ENCODE measurements at places on chromosomes 3 and 15. TPM values are rescaled to one million over a fixed set of nuclear protein-coding genes. Genes with fewer than 3 reads are reported as not detected.

- DNase-seq = no peak
Observed at GRCh38 chr3:187328691-187329090, 37.2 kb upstream of the MASP1 start.

Gene GPR160
- 53.8 TPM for total RNA-seq

DNA sequence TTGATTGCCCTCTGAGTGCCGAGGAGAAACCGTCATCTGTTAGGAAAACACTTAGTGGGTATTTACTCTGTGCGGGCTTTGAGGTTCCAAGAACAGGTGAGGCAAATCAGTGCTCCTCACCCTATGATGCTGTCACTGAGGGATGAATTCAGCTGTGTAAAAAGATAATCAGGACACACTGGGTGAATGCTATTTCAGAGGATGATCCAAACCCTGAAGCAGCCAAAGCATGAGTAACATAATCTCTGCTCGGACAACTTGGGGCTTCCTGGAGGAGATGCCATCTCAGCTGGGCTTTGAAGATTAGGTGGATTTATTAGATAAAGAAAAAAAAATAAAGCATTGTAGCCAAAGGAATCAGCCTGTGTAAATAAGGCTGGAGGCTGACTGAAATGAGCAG is 10.5 kb upstream of the GADL1 start:
- DNase-seq = no peak

Gene EPB42
- total RNA-seq = not detected

- no peak for DNase-seq
Observed at GRCh38 chr15:23083115-23083514, 43.7 kb upstream of the TUBGCP5 start.

Gene EIF3J
- 86.5 TPM for total RNA-seq

DNA sequence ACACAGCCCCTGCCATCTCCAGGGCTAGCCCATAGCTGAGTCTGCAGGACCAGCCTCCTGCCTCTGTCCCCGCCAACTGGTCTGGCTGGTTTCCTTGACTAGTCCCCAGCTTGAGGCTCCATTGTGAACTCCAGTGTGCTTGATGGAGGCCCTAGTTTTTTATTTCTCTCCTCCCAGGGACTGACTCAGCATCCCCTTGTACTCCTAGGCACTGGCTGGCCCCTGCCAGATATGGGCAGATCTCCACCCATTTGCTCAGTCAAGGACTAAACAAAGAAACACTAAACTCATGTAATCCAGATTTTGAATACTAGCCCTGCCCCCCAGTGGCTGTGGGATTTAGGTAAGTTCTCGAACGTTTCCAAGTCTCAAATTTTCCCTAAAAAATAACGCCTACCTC is 415.4 kb upstream of the RORA start:
- DNase-seq = no peak

Gene SNTN
- 0.29 TPM for total RNA-seq

GRCh38 chr3:9032231-9032777 is 69.0 kb upstream of the RAD18 start:
- no peak for DNase-seq

Gene KIF15
- total RNA-seq = 17.0 TPM

- no peak for DNase-seq
Observed at GRCh38 chr3:195005251-195005620, 265.7 kb downstream of the XXYLT1 start.

Gene GNB4
- 22.6 TPM for total RNA-seq

Gene ABHD2
- 353 TPM for total RNA-seq

DNA sequence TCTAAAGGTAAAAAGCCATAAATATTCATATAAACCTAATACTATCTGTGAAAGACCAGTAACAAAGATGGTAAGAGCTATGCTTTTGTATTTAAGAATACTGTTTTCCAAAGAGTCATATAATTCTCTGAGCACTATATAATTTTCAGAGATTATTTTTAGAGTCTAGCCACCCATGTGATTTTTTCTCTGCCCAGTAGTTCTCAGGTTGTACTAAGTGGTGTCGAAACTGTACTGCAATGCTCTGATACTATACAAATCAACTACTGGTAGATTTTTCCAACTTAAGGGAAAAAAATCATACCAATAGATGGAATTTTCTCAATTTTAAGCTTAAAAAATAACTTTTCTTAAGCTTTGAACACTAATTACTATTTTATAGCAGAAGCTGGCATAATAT is 104.8 kb downstream of the MYO5A start:
- DNase-seq = no peak

GRCh38 chr3:106575029-106575428 is 706.2 kb upstream of the CBLB start:
- DNase-seq = no peak

DNA sequence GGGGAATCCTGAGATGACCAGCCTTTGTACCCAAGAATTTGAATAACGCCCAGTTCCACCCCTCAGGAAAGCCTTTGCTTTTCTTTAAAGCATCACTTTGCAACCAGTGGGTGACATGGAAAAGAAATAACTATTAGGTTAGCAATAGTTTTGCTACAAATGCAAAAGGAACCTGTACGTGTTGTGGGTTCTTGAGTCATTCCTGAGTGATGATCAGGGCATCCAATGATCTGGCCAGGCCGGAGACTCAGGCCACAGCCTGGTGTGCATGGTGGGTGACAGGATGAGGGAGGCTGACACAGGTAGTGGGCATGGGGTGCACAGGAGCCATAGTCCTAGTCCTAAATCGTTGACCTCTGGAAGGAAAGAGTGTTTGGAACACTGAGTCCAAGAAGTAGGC is 321.4 kb upstream of the IL12A start:
- DNase-seq = no peak

Gene PLS1
- total RNA-seq = 165 TPM

Gene FGF7
- not detected for total RNA-seq

DNA sequence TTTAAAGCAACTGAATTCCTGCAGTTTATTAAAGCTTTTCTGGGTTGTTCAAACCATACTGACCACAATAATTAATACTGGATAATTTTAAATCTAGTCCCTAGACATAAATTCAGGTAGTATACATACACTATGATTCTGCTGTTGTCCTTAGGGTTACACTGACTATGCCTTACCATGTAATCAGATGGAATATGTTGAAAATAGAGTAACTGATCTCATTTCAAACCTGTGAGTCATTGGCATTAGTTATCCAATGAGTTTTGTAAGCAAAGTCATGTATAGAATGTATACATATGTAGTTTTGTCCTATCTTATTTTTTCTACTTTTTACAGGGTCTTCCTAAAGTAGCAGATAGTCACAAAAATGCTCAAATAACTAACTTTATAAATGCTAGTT is 517.1 kb upstream of the CCDC54 start:
- no peak for DNase-seq

DNA sequence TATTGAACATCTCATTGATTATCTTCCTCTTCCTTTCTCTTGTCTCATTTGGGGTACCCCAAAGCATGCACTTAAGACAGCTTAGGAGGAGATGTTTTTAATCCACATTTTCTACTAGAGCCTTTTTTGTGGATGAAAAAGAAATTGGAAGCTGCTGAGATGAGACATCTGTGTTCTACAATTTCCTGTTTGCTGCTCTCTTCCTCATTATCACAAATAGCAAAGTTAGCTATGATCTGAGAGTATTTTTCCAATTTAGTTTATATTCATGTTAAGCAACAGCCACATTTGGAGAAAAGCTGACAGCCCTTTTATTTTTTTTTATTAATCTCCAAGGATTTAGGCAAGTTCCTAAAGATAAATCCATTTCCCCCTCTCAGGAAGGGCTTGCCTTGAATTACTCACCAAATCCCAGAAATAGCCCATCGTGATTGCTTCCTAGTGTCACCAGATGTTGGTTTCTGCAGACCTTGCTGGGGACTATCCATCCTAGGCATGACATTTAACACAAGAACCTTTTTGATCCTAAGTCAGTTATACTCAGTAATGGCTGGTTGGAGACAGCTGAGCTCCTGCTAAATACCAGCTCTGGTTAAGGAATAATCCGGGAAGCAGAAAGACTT is 70.8 kb upstream of the FILIP1L start:
- no peak for DNase-seq

Gene GABRR3
- not detected for total RNA-seq

GRCh38 chr3:140236836-140237501 is 302.0 kb downstream of the CLSTN2 start:
- no peak for DNase-seq

DNA sequence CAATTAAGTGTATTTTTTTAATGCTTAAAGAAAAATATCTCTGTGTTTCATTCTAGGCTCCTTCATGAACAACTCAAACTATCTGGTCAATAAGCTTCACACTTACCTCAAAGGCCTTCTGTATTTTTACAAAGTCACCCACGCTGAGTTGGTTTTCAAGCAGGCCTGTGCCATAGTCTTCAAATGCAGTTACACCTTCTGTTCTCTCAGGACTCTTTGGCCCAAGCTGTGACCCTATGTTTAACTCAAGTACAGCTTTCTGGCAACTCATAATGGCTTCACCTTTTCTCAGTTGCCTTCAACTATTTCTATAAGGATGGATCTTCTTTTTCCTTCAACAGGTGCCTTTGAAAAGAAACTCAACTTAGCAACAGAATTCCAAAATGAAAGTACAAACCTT is 587 bp downstream of the WDR49 start:
- no peak for DNase-seq

DNA sequence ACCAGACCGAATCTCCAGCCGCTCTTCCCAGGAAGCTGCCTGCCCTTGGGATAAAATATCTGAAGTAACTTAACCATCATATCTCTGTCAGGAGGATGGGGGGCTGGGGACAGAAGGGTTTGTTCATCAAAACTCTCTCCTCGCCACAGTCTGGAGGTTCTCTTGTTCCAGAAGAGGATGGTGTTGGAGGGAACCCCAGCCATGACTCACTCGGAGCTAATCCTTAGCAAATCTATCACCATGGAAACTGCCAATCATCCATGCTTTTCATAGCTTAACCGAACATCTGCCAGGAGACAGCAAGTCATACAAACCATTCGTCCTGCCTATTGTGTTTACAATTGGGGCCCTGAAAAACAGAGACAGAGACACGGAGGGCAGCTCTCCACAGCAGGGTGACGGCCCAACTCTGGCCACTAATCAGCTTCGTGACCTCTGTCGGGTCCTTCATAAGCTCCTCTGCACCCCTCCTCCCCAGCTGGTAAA is 73.8 kb upstream of the HEG1 start:
- no peak for DNase-seq

- no peak for DNase-seq
Observed at GRCh38 chr3:62493109-62493801, 119.9 kb upstream of the FEZF2 start.

DNA sequence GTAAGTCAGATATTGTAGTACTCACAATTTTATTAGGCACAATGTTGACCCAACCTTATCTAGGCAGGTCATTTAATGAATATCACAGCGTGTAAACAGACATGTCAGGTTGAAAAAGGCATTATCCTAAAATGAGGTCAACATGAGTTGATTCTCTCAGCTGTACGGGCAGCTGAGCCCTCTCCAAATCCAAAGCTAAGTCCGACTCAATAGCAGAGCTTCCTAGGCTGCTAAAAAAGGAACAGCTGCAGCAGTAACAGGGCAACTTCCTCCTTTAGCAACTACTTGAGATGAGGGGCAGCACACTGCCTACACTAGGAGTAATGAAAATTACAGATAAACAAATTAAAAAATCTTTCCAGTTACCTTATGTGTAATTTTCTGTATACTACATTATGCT is 189.2 kb downstream of the CADM2 start:
- DNase-seq = peak; percentile 6

DNA sequence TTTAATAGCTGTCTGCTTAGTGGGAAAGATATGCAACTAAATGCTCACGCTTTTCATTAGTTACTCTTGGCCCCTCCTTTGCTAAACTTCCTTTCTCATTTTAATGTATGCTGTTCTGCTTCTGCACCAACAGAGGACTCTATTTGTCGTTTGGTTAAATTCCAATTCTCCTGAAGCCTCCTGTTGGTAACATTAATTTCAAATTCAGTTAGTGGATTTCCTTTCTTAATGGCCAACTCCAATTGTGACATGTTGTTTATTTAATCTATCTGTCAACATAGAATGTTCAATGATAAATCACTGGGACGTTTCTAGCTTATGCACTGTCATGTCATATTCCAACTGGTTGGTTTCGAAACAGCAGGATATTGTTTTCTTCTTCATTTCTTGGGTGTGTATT is 467.4 kb upstream of the BCHE start:
- no peak for DNase-seq

Gene FANCD2OS
- not detected for total RNA-seq

Data from Calu3 (cell line).